Stimulated activated CD8-positive, alpha-beta memory T cell treated with anti-CD3 and anti-CD28 coated beads, Interleukin-7, amount 100 ng/mL, for 1 hour (primary cell): ENCODE measurements at places on chromosomes 4 and X.

DNA sequence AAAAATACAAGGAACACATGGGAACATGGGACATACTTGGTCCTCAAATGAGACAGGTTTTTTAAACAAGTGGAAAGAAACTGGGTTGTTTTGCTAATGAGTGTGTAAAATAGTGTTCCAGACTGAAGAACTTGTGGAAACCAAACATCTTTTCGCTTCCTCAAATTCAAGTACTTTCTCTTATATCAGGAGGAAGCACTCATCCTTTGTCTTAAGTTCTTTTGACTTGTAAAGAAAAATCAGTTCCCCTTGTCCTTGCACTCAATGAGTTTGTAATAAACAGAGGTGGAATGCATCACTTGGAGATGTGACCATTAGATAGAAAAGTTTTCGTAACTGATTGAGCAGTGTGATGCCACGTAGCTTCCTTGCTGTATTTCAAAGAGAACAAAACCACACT lies 101.1 kb downstream of the PHOX2B start:
- no peak for DNase-seq

GRCh38 chr4:138494931-138495330 lies 252.8 kb upstream of the SLC7A11 start:
- no peak for DNase-seq

- no peak for DNase-seq
Measured at GRCh38 chrX:140817943-140818342, 108.4 kb downstream of the LINC00632 start.

GRCh38 chr4:63393544-63393943 lies 1015.7 kb downstream of the TECRL start:
- DNase-seq: no peak

DNA sequence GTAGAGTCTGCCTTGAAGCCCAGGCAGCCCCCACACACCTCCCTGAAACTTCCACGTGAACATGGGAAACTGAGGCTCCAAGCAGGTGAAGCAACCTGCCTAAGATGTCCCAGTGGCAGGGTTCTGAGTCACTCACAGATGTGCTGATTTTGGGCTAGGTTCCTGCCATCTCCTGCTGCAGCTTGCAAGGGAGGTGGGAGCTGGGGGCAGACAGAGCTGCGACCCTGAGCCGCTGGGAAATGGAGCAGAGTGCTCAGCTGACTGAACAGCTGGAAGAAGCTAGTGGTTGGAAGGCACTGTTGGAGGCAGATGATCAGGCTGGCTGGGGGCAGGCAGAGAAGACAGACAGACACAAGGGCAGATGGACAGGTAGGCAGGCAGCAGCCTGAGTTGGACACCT lies 3.6 kb upstream of the FATE1 start:
- no peak for DNase-seq

- DNase-seq: no peak
Measured at GRCh38 chr4:146049802-146050201, 111.2 kb upstream of the ZNF827 start.

GRCh38 chrX:35351795-35352483 lies 409.3 kb downstream of the FAM47B start:
- DNase-seq: no peak

GRCh38 chrX:1106478-1107210 lies 105.8 kb downstream of the CRLF2 start:
- no peak for DNase-seq

- no peak for DNase-seq
Measured at GRCh38 chr4:53476232-53477037, 99.0 kb downstream of the FIP1L1 start.

DNA sequence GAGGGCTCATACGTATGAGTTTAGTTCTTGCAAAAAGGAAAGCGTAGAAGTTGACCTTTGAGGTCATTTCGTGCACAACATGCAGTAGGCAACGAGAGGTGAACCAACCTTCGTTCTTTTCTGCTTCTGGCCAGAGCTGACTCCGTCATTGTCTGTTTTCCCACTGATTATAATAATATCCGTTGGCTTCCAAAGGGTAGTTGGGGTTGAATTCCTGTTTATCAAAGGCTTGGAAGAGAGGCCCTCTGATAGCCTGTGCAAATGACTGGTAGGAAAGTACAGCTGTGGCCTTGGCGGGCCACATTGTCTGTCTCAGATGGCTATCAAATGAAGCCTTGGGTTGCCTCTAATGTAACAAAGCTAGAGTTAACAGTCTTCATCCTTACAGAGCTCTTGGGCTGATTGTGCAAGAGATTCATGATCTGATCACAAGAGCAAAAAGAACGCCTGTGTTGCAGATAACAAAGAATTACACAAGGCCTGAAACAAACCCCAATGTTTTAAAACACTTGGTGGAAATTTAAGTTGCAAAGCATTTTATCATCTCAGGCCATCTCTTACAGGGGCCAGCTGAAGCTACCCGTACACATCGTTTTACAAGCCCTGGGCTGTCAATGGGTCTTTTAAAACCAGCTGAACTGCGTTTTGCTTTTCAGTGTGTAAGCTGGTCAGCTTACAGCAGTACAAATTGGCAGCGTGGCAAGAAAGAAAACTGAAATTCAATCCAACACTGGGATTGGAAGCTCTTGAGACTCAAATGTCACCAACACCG lies 46.1 kb upstream of the FAM9C start:
- DNase-seq: no peak

DNA sequence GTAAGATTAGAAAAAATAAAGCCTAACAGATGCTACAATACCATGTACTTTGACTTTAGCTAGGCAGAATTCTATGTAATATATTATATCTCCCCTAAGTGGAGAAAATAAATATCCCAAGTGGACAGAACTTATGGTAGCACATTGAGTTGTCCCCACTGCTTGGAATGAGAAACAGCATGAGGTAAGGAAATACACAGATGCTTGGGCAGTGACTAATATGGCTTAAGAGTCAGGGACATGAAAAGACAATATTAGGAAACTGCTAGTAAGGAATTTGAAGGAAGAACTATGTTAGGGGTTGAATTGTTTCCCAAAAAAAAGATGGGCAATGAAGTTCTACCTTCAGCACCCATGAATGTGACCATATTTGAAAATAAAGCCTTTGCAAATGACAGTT lies 2265.1 kb downstream of the PCDH7 start:
- no peak for DNase-seq

DNA sequence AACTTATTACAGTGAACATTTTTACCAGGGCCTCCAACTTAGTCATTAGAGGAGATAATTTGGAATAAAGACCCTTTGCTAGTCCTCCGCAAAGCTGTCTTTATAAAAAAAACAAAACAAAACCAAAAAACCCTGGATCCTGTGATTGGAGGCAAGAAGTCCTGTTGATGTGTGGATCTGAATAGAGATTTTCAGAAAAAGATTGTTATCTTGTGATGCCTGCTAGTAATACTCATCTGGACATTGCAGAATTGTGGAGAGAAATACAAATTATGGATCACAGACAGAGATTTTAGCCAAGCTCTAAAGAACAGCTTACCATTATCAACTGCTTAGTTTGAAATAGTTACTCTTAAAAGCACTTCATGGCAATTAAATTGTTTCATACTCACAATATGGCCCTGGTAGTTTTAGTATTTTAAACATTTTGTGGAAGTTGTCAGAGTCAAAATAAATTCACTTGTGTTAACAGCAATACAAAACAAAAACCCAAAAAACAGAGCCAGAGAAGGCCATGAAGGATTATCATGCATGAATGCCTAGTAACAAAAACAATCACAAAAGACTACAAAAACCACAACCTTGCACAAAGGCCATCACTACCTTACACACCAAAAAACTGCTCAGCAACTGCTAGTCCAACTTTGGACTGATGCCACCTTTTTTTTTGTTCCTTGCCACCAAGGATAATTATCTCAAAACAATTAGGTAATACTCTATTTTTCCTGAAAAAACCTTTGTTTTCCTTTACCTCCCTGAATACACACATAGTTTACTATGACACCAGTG lies 514.5 kb upstream of the SLIT2 start:
- no peak for DNase-seq

GRCh38 chrX:154531626-154532025 lies 15.0 kb downstream of the G6PD start:
- no peak for DNase-seq

GRCh38 chrX:5646818-5647217 lies 581.8 kb downstream of the NLGN4X start:
- DNase-seq: no peak

DNA sequence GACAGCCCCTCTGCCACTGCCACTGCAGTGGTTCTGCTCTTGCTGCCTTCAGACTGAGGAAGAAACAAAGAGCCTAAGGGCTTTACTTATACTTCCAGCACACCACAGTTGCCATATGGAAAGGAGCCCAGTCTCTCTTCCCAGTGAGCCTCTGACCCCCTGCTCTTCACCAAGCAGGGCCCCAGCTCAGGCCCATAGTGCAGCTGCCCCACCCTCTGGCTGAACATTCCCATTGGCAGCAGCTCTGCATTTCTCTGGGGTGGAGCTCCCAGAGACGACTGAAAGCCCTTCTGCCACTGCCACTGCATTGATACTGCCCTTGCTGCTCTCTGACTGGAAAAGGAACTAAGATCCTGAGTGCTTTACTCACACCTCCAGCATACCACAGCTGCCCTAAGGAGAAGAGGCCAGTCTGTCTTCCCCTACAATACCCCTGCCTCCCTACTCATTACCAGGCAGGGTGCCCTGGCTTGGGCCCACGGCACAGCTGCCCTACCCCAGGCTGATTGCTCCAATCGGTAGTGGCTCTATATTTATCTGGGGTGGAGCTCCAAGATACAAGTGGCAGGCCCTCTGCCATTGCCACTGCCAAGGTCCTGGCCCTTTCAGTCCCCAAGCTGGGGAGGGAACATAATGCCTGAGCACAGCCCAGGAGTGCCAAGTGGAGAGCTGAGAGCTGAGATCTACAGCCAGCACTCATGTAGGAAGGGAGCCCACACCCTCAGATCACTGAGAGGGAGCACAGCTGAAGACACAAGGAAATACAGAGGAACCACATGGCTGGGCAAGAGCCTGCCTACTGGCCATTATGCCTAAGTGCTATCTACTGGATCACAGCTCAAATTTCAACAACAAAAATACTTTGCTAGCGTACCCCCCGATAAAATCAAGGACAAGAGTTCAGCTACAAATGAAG lies 36.0 kb downstream of the AWAT2 start:
- DNase-seq: no peak

- no peak for DNase-seq
Measured at GRCh38 chr4:24322995-24323394, 261.4 kb downstream of the DHX15 start.

GRCh38 chr4:119244832-119245231 lies 32.3 kb downstream of the USP53 start:
- no peak for DNase-seq

DNA sequence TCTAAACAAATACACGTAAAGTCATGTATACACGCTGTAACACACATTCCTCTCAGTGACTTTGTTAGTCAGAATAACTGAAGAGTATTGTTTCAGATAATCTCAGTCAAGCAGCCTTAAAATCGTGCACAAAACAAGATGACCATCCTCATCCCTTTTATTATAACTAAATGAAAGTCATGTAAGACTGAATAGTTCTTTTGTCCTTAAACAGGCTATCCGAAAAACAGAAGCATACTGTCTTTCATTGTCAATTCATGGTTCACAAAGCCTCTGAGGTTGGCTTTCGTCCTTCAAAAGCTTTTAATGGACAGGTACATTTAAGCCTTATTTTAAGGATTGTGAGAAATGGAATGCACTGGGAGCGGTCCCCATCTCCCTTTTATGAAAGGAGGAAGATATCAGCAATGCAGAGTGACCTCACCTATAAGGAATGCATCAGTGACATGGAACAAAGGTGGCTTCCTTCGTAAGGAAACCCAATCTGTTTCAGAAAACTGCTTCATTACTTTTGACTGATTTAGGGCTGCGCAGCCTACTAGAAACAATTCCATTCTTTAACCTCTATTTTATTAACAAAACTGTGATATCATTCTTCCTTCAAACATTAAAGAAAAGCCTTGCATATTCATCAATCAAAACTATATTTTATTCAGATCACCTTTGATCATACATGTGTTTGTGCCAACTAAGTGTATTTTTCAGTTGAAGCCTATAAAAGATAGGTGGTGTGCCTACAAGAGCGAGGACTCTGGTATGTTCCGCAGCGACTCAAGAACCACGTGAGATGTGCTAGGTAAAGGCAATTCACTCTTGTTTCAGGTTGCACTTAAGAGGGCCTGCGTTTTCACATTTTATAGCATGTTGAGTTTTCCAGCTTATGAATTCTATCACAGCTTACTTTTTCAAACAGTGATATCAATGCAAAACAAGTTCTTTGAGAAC lies 19.2 kb downstream of the SH3RF1 start:
- DNase-seq: no peak

- DNase-seq: no peak
Measured at GRCh38 chr4:113112338-113112978, 63.0 kb downstream of the ANK2 start.
